T-helper 17 cell (primary cell): ENCODE measurements at places on chromosomes 1 and 21.

- DNase-seq: no peak
Measured at GRCh38 chr1:159266832-159267231, 35.3 kb upstream of the FCER1A start.

- no peak for DNase-seq
Measured at GRCh38 chr1:26616881-26617280, 78.9 kb upstream of the ARID1A start.

- DNase-seq: no peak
Measured at GRCh38 chr1:110056776-110057175, 13.7 kb downstream of the ALX3 start.

DNA sequence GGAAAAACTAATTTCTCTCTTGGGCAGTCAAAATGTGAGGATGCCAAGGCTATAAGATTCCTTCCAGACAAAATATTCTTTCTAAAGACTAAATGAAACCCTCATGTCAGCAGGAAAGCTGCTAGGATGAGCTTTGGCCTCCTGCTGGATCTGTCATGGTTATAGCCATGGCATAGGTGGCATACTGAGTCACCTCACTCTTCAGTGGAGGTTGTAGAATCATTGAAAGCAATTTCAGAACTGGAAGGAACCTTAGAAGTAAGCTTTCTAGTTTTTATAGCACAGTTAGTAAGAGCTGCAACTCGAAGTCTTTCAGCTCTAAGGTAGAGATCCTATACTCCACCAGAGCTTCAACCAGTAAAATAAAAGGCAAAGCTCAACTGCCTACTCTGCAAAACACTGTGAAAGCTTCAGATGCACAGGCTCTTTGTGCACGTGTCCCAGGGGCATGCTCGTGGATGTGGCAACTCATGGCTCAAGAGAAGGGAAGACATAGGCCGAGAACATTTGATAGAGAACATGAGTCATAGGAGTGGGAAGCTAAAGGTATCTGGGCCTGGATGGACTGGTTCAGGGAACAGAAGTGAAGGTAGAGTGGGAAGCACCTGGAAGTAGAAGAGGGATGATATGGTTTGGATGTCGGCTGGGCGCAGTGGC is 5.8 kb downstream of the AVPR1B start:
- DNase-seq: no peak

GRCh38 chr1:16618719-16619118 is 5.4 kb upstream of the NBPF1 start:
- DNase-seq: no peak

DNA sequence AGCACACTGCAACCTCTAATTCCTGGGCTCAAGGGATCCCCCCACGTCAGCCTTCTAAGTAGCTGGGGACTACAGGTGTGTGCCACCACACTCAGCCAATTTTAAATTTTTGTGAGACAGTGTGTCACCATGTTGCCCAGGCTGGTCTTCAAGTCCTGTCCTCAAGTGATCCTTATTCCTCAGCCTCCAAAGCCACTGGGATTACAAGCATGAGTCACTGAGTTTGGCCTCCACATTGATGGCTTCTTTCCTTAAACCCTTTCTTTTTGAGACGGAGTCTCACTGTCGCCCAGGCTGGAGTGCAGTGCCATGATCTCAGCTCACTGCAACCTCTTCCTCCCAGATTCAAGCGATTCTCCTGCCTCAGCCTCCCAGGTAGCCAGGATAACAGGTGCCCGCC is 7.6 kb downstream of the KPNA6 start:
- DNase-seq: no peak

GRCh38 chr1:58067082-58067481 is 479.4 kb downstream of the OMA1 start:
- DNase-seq: no peak

DNA sequence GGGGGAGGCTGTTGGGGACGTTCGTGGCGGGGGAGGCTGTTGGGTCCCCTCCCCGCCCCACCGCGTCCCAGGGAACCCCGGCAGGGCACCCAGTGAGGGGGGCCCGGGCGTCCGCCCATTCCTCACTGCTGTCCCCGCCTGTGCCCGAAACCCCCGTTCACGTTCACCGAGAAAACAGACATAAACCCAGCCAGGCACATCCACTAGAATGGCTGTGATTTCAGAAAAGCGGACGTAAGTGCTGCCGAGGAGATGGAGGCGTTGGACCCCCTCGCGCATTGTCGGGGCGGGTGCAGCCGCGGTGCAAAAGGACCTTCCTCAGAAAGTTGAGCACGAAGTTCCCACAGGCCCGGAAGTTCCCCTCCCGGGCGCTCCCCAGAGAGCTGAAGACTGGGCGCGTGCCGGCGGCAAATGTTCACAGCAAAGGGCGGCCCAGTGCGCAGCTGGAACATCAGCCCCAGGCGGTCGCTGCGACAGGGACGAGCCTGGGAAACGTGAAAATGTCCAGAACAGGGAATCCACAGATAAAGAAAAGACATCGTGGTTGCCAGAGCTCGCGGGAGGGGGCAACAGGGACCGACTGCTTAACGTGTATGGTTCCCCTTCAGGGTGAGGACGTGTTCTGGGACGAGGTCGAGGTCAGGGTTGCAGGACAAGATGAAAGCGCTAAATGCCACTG is 18.5 kb upstream of the SAMD11 start:
- no peak for DNase-seq

DNA sequence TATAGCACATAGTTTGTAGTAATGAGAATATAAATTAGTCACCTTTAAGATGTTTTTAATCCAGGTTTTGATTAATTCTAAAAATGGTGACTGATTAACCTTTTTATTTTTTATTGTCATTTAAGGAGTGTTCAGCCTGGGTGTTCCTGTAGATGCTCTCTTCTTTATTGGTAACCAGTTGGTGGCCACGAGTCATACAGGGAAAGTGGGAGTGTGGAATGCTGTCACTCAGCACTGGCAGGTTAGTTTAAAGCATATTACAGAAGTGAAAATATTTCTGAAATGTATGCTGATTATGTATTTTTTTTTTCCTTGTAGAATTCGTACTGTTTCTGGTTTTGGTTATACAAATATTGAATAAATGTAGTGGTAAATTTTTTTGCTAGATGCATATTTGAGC is 28.1 kb downstream of the KCTD3 start:
- DNase-seq: no peak

DNA sequence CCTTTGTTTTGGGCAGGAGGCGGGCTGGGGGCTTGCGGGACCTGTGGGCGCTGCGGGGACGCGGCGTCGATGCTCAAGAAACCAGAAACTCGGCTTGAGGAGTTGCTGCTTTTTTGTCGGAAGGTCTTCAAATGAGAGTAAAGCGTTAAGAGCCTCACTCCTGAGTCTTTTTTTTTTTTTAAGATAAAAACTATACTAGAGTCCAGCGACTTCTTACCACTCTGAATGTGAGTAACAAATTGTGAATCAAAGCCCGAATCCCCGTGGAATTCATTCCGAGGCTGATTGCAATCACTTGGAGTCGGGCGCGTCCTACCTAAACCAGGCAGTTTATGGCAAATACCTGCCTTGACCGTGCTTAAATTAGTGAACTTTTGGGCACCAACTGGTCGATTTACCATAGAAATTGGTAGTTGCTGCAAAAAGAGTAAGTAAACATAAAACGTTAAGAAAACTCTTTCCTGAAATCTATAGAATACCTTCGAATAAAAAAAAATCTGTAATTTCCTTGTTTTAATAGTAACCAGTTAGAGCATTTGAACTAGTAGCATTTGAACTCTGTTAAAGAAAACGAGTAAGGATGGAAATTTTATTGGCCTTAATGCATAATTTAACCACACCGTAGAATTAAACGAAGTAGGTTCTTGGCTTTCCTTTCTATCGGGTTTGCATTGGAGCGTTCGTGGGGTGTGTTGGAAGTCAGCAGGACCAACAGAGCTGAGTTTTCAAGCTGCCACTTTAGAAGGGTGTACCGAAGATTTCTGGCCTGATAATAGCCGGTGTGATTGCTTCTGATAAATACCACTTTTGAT is 769 bp downstream of the GPSM2 start:
- DNase-seq: no peak

DNA sequence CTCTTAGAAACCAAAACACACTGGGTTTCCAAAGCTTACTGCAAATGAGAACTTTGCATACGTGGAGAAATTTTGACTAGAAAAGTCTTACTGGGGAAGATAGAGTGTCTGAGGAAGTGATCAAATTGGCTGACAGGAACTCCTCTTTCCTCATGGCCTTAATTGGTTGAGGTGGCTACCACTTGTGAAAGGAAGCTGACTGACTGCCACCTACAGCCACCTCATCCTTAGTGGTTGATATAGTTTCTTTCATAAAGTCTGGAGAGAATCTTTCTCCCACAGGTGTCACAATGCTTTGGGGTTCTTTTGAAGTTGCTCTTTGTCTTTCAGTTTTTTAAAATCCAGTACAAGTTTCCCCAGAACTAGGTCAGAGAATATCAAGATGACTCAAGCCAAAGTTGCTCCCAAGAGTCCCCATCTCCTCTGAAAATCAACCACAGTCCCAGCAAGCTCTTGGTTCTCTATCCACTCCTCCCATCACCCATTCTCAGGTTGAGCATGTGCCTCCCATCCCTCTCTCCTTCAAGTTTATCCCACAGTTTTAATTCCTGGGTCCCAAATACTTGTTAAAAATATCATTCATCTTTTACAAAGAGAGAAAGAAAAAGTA is 43.3 kb downstream of the GPR88 start:
- no peak for DNase-seq
